NCI-H1436 (cell line): ENCODE measurements at places on chromosomes 3 and 15.

GRCh38 chr15:95162967-95163531 lies 931.7 kb downstream of the MCTP2 start:
- DNase-seq: no peak

DNA sequence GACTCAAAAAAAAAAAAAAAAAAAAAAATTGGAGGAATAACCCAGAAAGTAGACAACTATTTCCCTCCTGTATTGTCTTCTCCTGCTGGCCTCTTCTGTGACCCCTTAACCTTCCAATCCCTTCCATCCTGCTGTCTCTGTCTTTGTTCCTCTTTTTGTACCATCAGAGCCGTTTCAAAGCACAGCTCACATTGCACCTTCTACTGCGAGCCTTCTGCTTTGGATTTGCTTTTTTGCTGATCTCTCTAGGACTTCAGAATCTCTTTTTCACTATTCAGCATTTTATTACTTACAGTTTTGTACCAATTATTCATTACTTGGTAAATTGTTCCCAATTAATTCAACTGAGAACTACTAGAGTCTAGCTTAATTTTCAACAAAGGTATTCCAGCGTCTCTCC lies 284.0 kb upstream of the TBL1XR1 start:
- no peak for DNase-seq

GRCh38 chr3:108004647-108005046 lies 86.2 kb downstream of the CD47 start:
- DNase-seq: no peak

DNA sequence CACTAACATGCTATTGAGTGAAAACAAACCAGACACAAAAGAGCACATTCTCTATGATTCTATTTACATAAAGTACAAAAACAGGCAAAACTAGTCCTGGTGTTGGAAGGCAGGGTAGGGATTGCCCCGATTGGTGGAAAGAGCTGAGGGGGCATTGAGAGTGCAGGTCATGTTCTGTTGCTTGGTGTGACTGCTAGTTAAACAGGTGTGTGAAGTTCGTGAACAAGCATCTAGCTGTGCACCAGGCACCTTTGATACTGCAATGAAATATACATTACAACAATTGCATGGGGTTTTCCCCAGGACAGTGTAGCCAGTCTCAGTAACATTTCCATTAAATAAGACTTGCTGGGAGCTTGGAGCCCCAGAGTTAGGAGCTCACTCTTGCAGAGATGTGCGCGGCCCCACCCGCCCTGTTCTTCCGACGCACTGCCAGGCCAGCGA lies 26.3 kb upstream of the THRB start:
- DNase-seq: no peak
